DMS79 (cell line): ENCODE measurements at places on chromosomes 5 and 9.
A peak's percentile ranks its signal among the peaks of the same experiment; 100 is the strongest.

GRCh38 chr9:115262477-115262876 is 144.5 kb upstream of the TNC start:
- DNase-seq: peak; percentile 85

DNA sequence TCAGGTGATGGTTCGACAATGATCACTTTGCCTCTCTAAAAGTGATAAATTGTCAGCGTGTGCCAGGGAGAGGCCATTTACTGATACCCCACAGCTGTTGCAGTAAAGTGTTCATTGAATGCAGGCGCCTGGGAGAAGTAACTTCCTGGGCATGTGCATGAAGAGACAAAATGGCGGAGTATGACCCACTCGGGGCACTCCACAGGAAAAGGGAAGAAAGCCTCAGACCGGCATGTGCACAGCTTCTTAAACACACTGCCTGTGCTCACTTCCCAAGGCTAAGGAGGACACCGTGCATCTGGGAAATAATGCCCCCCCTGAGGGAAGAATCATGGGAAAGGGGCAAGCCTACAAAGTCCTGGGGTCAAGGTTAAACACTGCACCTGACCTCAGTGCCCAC is 329.5 kb downstream of the ICE1 start:
- no peak for DNase-seq

DNA sequence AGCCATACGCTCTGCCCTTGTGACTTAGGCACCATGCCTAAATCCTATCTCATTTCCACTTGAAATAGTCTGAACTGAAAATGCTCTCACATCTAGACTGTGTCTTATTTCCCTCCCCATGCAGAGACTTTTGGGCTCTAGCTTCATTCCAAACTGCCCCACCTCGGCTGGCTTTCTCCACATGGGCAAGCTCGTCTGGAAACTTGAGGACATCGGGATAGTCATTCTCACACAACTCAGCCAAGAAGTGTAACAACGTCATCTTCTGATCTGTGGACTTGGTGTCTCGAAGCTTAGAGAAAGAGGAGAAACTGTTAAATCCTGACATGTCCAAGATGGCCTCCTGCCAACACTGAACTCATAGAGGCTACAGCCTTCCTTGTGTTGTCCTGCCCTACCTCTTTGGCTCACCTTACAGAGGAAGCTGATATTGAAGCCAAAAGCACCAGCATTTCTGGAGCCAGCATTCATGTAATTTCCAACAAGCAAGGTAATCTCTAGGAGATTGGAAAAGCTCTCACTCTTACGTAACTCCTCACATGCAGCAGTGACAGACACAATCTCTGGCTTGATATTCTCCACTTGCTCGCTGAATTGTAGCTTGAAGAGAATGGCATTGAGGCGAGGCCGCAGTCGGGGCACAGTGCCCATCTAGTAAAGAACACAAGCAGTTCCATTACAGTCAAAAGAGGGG is 39.6 kb downstream of the PCDHGC5 start:
- DNase-seq: no peak

GRCh38 chr9:114050226-114050568 is 27.9 kb downstream of the AMBP start:
- no peak for DNase-seq

DNA sequence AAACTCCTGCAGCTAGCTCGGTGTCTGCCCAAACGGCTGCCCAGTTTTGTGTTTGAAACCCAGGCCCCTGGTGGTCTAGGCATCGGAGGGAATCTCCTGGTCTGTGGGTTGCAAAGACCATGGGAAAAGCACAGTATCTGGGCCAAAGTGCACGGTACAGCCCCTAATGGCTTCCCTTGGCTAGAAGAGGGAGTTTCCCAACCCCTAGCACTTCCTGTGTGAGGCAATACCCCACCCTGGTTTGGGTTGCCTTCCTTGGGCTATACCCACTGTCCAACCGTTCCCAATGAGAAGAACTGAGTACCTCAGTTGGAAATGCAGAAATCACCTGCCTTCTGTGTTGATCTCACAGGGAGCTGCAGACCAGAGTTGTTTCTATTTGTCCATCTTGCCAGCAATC is 41.8 kb downstream of the CAVIN4 start:
- DNase-seq: no peak

DNA sequence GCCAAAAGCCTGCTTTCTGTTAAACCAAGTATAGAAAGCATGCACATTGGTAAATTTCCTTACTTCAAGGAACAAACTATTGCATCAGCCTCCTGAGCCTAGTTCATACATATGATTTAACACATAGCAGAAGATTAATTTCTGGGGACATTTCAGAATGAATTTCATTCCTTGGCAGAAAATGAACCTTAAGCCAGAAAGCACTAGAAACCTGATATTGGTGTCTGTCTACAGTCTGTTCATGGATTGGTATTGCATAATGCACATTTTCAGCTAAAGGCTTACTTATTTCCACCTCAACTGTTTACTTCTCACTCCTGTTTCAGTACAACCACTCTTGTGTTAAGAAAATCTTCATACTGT is 1471.8 kb upstream of the NUDT12 start:
- no peak for DNase-seq

- DNase-seq: no peak
Observed at GRCh38 chr5:620586-621180, 8.5 kb downstream of the CEP72 start.

DNA sequence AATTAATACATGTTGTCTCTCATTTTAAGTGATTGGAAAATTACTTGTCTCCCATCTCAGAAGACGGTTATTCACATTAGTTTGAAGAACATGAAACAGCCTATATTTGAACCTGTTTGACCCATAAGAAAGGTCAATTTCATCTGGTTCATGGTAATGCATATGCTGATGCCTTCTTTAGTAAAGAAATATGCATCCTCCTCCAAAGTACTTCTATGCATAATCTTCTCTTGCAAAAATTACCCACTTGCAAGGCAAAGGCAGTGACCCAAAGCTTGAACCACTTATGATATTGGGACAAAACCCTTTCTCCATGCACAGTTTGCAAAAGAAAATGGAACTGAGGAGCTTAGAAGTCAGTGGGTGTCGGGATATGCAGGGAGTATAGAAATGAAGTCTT is 65.4 kb upstream of the IRX1 start:
- no peak for DNase-seq

DNA sequence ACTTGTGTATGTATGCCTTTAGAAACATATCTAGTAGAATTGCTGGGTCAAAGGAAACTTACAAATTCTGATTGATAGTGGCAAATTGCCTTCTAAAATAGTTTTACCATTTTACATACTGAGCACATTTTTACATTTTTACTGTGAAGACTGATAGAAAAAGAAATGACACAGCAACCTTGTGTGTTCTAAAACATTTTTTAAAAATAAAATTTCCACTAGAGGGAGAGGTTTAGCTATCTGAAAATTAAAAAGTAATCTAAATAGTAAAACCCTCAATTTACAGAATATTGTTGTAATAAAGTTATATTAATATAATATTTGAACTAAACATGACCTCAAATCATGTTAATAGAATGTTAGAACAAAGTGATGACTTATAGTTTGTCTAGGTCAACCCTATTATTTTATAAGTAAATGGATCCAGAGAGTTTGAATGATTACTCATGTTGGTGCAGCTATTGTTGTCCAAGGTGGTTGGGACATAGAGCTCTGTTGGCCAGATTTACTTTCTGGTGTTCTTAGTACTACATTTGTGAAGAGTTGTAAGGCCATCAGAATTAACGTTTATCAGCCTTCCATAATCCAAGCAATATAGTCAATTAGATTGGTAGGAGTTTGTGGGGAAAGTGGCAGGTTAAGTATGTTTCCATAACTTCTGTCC is 17.2 kb downstream of the CENPP start:
- no peak for DNase-seq

GRCh38 chr5:140073296-140073695 is 30.2 kb upstream of the NRG2 start:
- DNase-seq: no peak

- no peak for DNase-seq
Observed at GRCh38 chr5:66542711-66543110, 53.5 kb upstream of the MAST4 start.

DNA sequence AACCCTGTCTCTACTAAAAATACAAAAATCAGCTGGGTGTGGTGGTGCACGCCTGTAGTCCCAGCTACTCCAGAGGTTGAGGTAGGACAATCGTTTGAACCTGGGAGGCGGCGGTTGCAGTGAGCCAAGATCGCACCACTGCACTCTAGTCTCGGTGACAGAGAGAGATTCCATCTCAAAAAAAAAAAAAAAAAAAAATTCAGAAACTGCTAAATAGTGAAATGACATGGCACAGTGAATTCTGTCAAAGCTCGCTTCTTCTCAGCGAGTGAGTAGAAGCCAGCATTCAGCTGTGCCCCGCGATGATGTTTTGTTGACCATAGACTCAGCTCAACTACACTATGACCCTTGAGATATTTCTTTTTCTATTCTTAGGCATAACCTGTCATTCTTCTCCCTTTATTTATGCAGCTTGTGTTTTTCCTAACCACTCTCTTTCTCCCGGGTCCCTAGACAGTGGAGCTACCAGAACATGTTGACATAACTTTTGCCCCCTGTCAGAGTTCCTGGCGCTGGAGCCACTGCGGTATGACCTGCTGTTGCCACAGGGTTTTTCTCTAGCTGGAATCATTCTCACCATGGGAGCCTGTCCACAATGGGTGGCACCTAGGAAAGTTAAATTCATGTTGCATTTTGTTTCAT is 13.5 kb upstream of the IQGAP2 start:
- DNase-seq: no peak

- no peak for DNase-seq
Observed at GRCh38 chr5:55623789-55624188, 88.3 kb downstream of the SLC38A9 start.

DNA sequence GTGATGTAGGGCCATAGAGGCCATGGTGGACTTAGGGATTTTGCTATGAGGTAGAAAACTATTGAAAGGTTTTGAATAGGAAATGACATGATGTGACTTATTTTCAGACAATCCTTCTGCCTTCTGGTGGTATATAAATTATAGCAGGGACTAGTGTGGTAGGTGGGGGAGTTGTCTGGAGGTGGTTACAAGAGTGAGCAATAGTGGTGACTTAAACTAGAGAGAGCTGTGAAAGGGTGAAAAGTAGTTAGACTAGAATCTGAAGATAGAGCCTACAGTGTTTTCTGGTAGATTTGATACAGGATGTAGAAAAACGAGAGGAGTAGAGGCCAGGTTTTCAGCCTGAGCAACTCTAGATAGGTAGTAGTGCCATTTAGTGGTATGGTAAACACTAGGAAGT is 32.3 kb downstream of the NAA35 start:
- DNase-seq: no peak

DNA sequence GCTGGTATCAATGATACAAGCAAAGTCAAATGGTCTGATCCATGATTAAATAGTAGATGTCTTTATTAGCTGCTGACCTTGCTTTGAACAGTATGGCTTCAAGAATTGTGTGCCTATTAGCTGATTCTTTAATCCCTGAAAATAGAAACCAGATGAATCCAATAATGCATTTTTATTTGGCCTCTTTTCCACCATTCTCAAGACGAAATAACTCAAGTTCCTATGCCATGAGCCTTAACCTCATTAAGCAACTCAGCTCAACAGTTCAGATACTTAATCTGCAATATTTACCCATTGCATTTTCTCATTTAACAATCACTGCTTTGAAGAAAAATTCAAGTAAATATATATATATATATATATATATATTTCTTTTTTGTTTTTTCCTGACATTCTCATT is 588.6 kb upstream of the MEF2C start:
- DNase-seq: no peak

DNA sequence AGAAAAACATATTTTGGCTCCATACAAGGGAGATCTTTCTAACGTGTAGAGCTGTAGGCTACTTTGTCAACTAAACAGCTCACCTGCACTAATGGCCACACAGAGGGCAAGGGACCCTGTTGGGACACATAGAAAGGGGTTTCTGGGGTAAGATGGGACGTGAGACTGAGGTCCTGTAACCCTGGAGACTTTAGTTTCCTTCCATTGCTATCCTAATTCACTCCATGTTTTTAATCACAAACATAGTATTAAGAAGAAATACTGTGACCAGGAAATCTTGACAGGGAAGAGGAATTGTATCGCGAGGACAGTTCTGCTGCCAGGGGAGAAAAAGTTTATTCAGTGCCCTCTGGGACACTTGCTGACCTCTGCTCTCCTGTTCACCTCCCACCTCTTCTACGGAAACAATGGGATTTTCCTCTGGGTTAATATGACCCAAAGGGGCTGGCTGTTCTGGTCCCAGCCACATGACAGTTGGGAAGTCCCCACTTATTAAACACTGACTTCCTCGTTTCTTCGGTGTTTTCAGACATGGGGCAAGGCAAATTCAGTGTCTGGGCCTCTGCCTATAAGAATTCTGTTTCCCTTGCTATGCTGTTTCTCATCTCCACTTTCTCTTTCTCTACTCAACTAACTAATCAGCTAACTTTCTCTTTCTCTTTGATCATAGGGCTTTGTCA is 106.9 kb upstream of the SEMA6A start:
- no peak for DNase-seq

GRCh38 chr5:42595597-42595996 is 161.0 kb upstream of the CCDC152 start:
- peak; percentile 28 for DNase-seq

DNA sequence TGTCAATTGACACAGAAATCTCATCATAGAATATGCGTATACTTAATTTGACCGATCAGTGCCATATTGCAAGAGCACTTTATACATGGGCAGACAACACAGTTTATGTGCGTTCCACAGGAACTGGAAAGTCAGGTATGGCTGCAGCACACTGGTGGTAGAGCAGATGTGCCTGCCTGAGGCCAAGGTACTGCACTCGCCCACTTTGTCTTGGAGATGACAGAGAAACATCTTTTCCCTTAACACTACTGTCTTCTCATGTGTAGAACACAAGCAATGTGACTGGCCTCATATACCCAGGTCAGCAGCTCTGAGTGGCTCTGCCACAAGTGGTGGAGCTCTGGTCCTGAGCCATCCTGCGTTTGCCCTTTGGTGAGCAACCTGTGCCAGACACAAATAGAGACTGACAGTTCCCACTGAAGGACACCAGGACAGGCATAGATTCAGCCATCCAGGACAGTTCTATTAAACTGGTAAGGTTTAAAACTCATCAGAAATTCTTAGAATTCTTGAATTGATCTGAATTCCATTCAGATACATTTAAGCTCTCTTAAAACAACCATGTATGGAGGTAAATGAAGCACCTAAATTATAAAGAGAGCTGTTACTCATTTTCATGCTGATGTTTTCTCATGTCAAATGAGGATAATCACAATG is 21.0 kb upstream of the PPP2CA start:
- no peak for DNase-seq

DNA sequence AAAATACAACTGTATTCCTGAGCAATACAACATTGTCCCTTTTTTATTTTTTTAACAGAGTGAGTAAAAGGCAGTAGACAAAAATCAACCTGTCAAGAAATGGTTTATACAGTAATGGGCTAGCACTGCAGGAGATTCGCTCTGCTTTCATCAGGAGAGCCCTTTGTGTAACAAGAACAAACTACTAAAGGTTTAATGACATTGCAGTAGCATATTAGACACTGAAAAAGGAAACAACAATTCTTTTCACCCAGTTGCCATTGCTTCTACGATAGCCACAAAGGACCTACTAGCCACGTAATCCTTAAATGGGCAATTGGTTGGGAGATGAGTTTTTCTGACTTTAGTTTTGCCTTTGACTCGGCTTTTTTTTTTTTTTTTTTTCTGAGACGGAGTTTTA is 319.8 kb upstream of the TRPM3 start:
- DNase-seq: no peak
